NCI-H460 (cell line): ENCODE measurements at places on chromosomes 12 and 14. TPM values are rescaled to one million over a fixed set of nuclear protein-coding genes. Genes with fewer than 3 reads are reported as not detected.

DNA sequence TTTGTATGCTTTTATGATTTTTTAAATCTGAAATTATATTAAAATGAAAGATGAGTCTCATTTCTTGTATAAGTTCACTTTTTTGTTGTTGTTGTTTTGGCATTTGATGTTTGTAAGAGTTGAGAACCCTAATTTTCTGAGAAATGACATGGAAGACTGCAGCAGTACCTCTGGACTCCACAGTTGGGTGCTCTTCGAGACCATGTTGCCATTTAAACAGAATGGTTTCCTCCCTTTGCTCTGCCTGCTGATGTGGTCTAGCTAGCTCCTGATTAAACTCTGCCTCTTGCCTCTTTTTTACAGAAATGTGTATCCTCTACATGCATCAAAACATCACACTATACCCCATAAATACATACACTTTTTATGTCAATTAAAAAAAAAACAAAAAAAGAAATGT, 5.8 kb upstream of the LTA4H start:
- no peak for DNase-seq

The ENDOU gene
- total RNA-seq, result 0.17 and 0.37 TPM in 2 replicates

The PLEKHD1 gene
- not detected in 2 replicates for total RNA-seq

The RTRAF gene
- 324 and 371 TPM in 2 replicates for total RNA-seq

GRCh38 chr14:35419429-35419841, 14.9 kb upstream of the NFKBIA start:
- DNase-seq, result no peak

The GPR84 gene
- total RNA-seq, result not detected in 2 replicates

- no peak for DNase-seq
These were observed 10.6 kb downstream of the AHNAK2 start for GRCh38 chr14:104967386-104968152.

GRCh38 chr12:124742111-124742510, 121.6 kb downstream of the SCARB1 start:
- no peak for DNase-seq

DNA sequence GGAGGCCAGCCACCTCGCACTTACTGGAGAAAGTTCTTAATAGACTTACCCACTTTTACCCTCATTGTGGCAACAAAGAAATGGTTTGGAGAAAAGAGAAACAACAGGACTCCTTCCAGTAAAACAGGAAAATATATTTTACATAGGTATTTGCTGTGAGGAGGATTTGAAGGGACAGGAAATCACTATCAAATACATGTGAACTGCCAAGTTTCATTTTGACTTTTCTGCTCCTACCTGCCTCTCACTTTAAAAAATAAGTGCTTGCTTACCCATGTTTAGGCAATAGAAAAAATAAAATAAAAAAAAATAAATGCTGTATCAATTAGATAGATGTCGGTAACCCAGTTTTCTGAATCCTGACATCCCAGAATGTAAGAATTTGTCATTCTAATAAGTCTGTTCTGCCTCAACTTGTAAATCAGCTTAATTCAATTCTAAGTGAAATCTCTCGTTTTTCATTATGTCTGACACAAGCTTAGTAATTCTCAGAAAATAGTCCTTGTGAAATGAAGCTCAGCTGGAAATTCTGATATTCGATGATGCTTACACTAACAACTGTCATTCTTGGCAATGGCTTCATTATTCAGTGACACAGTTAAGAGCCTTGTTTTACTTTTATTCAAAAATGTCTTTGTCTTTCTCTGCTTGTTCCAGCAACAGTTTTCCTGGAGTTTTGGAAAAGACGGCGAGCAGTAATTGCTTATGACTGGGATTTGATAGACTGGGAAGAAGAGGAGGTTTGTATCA, 131.3 kb downstream of the SLC5A8 start:
- no peak for DNase-seq

The BRI3BP gene
- total RNA-seq, result 23.3 and 23.7 TPM in 2 replicates

- no peak for DNase-seq
These were observed 62.5 kb downstream of the ETNK1 start for GRCh38 chr12:22687361-22688076.

DNA sequence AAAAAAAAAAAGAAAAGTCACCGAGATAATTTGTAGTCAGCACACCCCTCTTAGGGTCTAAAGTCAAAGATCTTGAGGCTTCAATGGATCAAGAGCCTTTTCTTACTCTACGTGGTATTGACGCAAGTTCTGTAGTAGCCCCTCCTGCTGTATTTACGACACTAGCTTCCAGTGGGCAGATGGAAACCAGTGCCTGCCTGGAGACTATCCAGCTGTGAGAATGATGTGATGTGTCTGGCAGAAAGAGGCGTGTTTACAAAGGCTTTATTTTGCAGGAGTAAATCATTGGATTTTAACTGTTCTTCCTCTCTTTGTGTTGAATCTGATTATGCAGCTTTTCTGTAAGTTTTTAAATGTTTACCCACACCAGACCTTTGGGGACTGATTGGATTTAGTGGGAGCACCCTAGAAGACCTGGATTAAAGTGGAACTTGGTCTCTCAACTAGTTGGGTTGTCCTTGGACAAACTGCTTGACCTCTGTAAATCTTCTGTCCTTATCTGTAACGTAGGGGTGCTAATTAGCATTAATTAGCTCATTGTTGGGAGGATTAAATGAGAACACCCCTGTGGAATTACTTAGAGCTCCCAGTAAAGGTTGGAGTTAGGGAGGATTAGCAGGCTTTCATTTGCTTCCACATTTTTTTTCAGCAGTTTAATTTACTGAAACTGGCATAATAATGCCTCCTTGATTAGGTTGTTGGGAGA, 72.4 kb downstream of the RASSF3 start:
- peak; percentile 73 for DNase-seq

DNA sequence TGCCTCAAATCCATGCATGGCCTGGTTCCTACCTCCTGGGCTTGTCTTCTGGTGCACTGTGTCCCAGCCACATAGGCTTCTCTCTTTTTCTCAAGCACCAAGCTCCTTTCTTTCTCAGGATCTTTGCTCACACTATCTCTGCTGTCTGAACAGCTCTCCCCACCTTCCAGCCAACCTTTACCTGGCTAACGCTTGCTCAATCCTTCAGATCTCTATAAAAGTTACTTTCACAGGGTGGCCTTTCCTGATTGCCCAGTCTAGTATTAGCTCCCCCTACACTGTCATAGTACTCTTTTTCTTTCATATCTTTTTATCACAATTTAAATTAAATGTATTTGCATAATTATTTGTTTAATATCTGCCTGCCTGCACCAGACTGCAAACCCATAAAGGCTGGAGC, 3.8 kb downstream of the PARP11 start:
- no peak for DNase-seq

The CCDC85C gene
- total RNA-seq, result 7.2 and 9.2 TPM in 2 replicates

GRCh38 chr12:71639341-71639760, 24.3 kb downstream of the ZFC3H1 start:
- DNase-seq, result no peak

GRCh38 chr14:97594306-97594705, 797.1 kb downstream of the VRK1 start:
- DNase-seq, result no peak

GRCh38 chr12:27524839-27525753, 1.1 kb downstream of the PPFIBP1 start:
- DNase-seq, result no peak

DNA sequence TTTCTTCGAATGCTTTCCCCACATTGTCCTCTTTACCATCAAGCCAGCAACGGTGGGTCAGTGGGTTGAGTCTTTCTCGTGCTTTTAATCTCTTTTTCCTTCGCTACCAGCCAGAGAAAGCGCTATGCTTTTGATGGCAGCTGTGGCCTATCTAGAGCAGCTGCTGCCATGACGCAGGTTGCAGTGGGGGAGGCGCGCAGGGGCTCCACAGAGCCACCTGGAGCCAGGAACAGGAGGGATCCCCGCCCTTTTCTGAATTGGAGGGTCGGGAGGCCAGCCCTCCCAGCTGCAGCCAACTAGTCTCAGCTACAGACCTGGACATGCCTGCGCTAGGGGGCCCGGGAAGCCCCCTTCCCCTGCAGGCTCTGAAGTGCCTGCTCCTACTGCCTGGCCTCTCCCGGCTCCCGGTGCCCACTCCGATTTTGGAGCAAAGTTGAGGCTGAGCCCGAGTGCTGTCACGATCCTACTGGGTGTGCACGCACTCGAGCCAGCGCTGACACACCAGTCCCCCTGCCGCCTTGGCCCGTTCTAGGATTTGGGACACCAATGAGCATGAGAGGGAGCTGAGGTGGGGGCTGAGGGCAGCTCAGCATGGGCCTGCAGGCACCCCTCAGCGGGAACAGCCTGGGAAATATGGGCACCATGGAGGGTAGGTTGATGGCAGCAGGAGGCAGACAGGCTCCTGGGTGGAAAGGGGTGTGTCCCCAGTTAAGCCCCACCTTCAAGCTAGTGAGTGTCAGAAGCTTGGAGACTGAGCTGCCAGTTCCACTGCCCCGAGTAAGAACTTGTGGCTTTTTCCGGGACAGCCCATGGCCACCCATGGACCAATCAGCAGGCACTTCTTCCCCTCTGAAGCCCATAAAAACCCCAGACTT, 784.2 kb downstream of the SLC6A15 start:
- DNase-seq, result no peak

DNA sequence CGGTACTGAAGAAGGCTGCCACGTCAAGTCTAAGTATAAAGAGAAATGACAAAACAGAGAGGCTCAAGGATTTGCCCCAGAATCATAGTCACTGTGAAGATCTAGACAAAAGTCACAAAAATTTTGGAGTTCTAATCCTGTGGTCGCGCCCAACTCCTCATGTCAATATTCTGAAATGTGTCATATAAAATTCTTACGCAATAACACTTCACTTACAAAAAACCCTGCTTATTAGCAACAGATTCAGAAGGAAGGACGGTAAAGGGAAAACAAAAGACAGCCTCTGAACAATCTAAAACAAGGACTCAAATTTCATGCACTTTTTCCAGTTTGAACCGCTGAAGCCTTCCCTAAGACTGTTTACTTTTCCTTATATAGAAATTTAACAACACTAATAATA, 94.7 kb downstream of the TSPAN8 start:
- no peak for DNase-seq

DNA sequence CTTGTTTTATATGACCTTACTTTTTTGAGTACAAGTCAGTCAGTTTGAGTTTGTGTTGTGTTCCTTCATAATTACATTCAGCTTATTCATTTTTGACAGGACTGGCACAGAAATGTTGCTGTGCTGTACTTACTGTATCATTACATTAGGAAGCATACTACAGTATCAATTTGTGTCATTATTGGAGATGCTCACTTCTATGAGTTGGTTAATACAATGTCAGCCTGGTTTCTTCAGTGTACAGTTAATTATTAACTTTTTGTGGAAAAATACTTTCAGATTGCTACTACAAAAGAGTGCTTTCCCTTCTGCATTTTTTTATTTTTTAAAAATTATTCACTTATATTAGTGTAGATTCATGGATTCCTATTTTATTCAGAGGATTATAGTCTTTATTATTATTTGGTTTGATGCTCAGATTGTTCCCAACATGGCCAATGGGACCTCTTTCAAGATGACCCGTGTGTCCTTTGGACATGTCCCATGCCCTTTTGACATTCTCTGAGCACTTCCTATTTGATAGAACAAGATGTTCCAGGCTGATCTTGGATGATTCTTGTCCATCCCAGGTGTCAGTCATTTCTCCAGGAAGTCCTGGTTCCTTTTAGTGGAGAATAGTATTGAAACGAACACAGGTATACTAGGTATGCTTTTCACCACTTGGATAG, 66.6 kb downstream of the MON2 start:
- no peak for DNase-seq

The CDCA3 gene
- total RNA-seq, result 31.6 and 33.4 TPM in 2 replicates

DNA sequence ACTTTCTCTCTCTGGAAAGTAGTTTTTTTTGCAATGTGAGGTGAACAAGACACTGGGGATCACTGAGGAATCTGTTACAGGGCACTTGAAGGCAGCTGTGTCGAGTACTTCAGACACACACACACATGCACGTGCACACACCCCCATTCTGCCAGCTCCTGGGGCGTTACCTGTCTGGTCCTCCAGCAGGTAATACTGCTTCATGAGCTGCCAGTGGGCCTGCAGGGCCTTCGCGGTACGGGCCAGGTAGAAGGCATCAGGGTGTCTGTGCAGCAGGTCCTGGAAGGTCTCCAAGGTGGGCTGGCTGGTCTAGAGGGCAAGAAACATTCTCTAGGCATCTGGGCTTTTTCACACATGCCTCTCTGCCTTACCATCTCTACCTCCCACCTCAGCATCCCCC, 5.1 kb downstream of the MCRS1 start:
- no peak for DNase-seq

GRCh38 chr12:49388682-49389386, 21.6 kb downstream of the SPATS2 start:
- no peak for DNase-seq

The C3AR1 gene
- not detected in 2 replicates for total RNA-seq

GRCh38 chr12:76713986-76714385, 49.9 kb upstream of the ZDHHC17 start:
- DNase-seq, result no peak

GRCh38 chr12:111312708-111313107, 56.2 kb downstream of the PHETA1 start:
- no peak for DNase-seq

The KCNC2 gene
- total RNA-seq, result not detected in 2 replicates

GRCh38 chr12:31106101-31106803, 32.6 kb downstream of the DDX11 start:
- no peak for DNase-seq

- no peak for DNase-seq
These were observed 48.1 kb upstream of the ATXN7L3B start for GRCh38 chr12:74489543-74489942.

The CPNE6 gene
- total RNA-seq, result not detected in 2 replicates

DNA sequence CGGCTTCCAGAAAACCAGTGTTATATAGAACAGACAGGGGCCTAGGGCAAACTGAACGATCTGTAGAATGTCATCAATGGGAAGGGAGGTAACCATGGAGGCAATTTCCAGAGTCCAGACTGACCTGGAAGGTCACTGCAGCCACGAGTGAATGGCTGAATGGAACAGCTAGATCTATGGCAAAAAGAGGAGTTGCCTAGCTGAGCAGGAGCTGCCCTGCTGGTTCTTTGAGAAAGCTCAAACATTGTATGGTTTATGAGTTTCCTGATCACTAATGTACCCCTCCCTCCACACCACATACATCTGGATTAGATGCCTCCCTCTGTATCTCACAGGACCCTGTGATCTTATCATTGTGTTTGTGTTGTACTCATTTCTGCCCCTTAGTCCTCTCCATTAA, 1.0 kb upstream of the RERG start:
- no peak for DNase-seq

GRCh38 chr12:128956755-128957154, 103.5 kb downstream of the GLT1D1 start:
- no peak for DNase-seq

The PRR4 gene
- 2.2 and 4.5 TPM in 2 replicates for total RNA-seq

DNA sequence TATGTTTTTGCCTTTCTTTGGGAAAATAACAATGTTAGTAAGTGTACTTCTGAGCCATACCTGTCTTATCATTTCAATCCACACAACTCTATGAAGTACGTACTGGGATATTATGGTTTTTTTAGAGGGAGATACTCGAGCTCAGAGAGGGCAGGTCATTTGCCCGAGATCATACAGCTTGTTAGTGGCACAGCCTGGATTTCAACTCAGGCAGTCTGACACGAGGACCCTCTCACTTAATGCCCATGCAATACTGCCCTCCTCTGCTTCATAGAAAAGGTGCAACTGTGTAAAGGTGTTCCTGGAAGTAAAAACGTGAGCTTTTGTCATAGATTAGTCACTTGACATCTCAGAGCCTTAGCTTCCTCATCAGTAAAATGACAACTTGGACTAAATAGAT, 128.0 kb downstream of the NDUFA12 start:
- DNase-seq, result peak; percentile 13
